Right cardiac atrium (tissue), 5 donors: ENCODE measurements at places on chromosomes 16 and 17. TPM values are rescaled to one million over a fixed set of nuclear protein-coding genes. Genes with fewer than 3 reads are reported as not detected.

DNA sequence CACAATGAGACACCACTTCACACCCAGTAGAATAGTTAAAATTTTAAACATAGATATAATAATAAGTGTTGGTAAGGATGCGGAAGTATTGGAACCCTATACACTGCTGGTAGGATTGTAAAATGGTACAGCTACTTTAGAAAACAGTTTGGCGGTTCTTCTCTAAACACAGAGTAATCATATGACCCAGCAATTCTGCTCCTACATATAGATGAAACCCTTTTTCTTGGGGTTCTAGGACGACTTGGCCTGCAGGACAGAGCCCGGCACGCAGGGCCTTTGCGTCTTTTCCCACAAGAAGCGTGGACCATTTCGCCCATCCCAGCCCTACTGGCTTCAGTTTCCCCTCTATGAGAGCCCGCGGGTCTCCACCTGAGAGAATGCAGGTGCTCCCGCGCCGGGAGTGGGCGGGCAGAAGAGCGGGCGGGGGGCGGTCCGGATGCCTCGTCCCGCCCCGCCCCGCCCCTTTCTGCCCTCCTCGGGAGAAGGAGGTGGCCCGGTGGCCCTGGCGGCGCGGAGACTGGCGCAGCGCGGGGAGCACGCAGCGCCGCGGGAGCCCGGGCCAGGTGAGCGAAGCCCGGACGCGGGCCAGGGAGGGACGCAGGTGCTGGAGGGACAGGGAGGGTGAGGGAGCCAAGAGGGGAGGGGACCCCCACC lies at the start of gene SDR42E2:
Gene SDR42E2 (plus strand): TSS at position 508 of the 657 bp plus-strand sequence. CDS start 3,077 bp downstream, outside the sequence.
- DNase-seq = no peak

DNA sequence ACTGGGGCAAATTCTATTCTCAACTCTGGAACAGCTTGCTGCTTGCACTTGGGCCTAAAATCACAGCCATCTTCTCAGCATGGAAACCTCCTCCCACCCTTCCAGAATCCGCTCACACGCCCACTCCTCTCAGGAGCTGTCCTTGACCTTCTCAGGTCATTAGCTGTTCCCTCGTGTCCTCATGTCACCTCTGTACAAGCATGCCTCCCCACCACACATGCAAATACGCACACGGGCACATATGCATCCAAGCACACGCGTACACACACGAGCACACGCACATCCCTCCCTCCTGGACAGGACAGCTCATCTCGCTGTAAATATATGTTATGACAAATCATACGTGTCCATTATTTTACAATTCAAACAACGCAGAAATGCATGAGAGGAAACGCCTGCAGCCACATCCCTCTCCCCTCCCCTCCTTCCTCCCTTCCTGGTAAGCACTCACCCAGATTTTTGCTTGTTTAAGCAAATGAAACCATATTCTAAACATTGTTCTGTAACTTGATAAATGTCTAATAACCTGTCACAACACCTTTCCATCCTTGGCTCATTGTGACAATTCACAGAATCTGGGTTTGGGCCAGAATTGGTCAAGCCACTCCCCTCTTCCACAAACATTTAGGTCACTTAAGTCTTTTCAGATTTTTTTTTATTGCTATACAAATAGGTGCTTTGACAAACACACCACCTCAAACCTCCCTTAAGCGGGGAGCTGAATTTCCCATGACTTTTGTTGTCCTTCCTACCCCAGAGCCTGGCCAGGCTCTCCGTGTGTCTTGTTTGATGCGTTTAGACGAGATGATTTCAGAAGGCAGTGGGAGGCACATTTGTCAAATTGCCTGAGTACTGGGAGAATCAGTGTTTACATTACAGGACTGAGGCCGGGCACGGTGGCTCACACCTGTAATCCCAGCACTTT lies 41.7 kb downstream of the DNAH17 start:
- DNase-seq = no peak

DNA sequence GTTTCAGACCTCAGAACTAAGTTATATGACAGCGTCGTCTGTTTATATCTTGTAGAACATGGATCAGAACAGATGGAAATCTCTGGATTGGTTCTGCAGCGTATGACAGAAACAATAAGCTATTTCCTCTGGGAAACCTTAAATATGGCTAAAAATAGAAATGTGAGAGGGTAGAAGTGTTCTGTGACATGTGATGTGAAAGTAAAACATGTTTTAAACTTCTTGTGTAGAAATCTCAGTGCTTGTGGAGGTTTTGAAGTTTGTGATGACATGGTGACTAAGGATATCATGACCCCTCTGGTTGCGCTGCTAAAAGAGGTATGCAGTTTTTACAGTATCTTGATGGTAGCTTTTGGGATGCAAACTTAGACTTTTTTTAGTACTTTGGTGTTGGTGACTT lies 2.8 kb downstream of the HEATR3 start:
- no peak for DNase-seq

DNA sequence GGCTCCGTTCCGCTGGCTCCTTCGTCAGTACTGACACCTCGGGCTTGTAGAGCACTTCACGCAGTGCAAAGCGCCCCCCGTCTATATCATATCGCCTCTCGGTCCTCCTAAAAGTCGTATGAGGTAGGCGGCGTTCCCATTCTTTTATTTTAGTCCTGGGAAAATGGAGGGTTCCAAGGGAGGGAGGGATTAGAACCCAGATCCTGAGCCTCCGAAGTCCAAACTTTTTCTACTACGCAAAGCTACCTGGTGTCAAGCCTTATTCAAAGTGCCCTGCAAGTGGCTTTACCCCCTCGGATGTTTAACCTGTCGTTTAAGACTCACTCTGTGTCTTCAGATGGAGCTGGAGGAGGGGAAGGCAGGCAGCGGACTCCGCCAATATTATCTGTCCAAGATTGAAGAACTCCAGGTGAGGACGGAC lies 348 bp upstream of the FTSJ3 start:
- DNase-seq = no peak

DNA sequence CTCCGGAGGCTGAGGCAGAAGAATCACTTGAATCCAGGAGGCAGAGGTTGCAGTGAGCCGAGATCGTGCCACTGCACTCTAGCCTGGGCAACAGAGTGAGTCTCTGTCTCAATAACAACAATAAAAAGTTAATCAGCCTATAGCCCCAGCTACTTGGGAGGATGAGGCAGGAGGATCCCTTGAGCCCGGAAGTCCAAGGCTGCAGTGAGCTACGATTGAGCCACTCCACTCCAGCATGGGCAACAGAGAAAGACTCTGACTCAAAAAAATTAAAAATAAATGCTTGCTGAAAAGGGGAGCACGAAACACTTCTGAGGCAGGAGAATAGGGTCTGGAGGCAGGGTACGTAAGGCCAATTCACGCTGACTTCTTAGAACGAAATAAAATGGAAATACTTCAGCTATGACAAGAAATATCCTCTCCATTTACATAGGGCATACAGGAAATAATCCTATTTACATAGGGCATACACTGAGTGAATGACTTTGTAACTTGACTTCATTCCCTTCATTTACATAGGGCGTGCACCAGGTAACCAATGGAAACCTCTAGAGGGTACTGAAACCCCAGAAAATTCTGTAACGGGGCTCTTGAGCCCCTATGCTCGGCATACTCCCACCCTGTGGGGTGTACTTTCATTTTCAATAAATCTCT lies 3.2 kb upstream of the PRPSAP1 start:
- no peak for DNase-seq

DNA sequence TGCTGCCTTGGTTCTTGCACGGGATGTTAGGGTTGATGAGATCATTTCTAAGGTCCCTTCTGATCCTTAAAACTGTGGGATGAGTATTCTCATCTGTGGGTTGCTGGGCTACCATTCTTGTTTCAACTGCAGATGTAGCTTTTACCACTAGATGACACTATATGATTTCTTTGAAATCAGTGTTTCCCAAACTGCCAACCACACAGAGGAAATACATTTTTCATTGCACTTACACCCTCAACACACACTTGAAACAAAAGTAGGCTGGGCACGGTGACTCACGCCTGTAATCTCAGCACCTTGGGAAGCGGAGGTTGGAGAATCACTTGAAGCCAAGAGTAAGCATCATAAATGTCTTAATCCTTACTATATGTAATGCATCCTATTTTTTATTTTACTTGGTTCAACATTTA lies 15.3 kb downstream of the LCMT1 start:
- DNase-seq = no peak

- DNase-seq = no peak
Measured at GRCh38 chr16:84597931-84598351, 19.9 kb downstream of the COTL1 start.

DNA sequence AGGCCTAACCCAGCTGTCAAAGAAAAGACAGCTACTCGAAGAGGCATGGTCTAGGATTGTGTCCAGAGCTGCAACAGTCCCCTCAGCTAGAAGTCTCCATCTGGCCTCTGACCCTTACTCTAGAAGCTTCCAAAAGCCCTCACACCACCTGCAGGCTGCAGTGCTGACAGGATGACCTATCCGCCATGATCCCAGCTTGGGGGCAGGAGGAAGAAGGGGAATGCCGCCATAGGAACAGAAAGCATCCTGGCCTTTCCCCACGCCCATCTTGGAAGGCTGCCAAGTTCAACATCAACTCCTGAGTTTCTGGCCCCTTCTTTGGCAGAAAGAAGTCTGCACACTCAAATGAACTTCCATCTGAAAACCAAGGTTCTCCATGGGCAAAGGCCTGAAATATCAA lies 3.1 kb upstream of the KRT36 start:
- no peak for DNase-seq

DNA sequence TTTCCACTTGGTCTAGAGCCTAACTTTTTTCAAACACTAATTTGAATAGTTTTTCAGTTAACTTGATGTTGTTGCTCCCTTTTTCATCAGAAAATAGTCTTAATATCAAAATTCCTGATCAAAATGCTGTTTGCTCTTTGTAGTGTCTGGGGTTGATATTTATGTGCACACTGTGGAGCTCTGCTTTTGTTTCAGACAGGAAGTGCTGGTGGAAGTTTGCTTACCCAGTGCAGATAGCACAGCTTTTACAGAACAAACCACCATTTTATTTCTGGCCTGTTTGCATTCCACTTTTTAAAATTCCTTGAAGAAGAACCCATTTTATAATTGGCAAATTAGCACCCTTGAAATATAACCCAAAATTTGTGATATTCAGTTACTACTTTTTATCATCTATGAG lies 125.4 kb downstream of the MRTFB start:
- no peak for DNase-seq

- DNase-seq = no peak
Measured at GRCh38 chr17:82349287-82349701, 9.8 kb upstream of the TEX19 start.

GRCh38 chr16:28863929-28864793 lies 518 bp downstream of the SH2B1 start:
- DNase-seq = peak; percentile 47

DNA sequence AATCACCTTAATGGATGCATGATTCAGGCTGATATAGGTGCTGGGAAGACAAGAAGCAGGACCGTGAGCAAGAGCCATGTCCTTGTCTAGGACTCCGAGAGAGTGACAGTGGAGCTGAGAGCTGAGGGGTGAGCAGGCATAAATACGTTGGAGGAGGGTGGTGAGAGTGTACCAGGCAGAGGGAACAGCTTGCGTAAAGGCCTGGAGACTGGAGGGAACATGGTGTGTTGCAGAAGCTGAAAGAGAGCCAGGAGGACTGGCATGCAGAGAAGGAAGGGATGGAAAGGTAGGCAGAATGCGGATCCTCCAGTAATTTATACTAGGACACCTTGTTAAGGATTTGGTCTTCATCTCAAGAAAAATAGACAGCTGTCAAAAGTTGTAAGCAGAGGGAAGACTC lies 653.2 kb downstream of the HS3ST4 start:
- no peak for DNase-seq

- DNase-seq = peak; percentile 55
Measured at GRCh38 chr16:80583466-80583865, 42.7 kb downstream of the DYNLRB2 start.

GRCh38 chr16:1088295-1089170 lies 7.5 kb downstream of the C1QTNF8 start:
- DNase-seq = no peak

GRCh38 chr16:65658349-65658748 lies 536.5 kb upstream of the CDH11 start:
- no peak for DNase-seq

- no peak for DNase-seq
Measured at GRCh38 chr16:48161906-48162305, 6.1 kb upstream of the ABCC12 start.

GRCh38 chr17:81539571-81539900 lies 11.4 kb downstream of the FSCN2 start:
- no peak for DNase-seq

- DNase-seq = no peak
Measured at GRCh38 chr16:50234771-50235556, 31.4 kb upstream of the ADCY7 start.

- DNase-seq = no peak
Measured at GRCh38 chr17:34723875-34724274, 144.5 kb downstream of the TMEM132E start.

DNA sequence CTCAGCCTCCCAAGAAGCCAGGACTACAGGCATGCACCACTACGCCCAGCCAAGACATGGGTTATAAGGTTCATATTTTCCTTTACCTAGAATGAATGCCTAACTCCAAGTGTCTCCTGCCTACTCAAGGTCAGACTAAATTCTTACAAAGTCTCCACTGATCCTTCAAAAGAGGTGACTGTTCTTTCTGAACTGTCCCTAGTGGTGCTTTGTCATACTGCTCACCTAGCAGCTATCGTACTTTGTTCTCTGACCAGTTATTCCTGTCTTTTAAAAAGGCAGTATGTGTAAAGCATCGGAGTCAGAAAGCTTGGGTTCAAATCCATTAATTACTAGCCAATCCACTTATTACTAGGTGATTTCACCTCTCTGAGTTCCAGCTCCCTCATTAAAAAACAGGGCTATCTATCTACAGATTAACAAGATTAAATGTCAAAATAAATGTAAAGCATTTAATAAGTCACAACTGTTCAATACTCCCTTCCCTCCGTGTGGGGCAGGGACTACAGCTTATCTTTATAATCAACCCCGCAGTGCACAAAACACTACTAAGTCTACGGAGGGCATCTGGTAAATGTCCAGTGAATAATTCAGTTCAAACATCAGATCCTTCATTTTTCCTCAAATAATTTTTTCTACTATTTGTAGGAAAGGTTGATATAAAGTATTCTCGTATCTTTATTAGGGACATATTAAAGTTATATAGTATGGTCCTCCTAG lies 20.0 kb upstream of the ITGA2B start:
- no peak for DNase-seq

- DNase-seq = no peak
Measured at GRCh38 chr17:5809056-5809455, 224.7 kb upstream of the NLRP1 start.

The CIITA gene
- 8.0 TPM for total RNA-seq

The NHLRC4 gene
- total RNA-seq = 0.62 TPM

The TEFM gene
- total RNA-seq = 11.7 TPM

The SEC14L5 gene
- total RNA-seq = 2.8 TPM

The ITGB3 gene
- total RNA-seq = 6.7 TPM

The FAM117A gene
- total RNA-seq = 16.5 TPM

The TEKT1 gene
- not detected for total RNA-seq

The HOXB9 gene
- not detected for total RNA-seq

The MEOX1 gene
- 4.2 TPM for total RNA-seq

The KRTAP9-4 gene
- total RNA-seq = not detected

The LPO gene
- total RNA-seq = not detected

The TNS4 gene
- total RNA-seq = not detected
